ENCODE measurements at places on chromosomes 16 and 17.

DNA sequence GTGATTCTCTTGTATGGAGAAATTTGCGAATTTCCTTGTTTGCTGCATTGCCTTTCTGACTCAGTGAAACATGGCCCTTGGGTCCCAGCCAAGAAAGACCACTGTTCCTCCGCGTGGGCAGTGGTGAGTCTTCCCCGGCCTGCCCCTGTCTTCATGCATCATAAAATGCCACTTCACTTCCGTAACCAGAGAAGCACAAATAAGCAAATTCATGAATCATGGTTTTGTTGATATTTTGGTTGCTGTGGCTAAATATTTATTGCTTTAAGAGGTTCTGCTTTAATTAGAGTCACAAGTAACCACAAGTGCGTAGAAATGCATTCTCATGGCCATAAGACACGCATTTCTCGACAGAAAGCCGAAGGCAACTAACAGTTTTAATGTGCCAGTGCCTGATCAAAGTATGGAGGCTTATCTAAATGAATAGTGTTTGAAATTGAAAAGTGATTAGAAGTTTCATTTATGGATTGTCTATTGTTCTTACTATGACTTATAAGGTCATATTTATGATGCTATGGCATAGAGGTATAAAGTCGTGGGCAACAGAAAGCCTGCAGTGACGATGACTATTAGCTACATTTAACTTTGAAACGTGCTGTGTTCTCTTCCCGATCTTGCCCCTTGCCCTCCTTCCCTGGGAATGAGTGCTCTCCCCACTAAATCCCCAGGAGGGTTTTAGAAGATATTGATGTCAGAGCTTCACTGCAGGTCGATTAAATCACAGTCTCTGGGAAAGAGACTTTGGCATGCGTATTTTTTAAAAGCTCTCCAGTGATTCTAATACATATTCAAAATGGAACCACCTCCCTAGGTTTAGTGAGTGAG lies 76.0 kb downstream of the WIPI1 start:
- DNase-seq, result no peak

DNA sequence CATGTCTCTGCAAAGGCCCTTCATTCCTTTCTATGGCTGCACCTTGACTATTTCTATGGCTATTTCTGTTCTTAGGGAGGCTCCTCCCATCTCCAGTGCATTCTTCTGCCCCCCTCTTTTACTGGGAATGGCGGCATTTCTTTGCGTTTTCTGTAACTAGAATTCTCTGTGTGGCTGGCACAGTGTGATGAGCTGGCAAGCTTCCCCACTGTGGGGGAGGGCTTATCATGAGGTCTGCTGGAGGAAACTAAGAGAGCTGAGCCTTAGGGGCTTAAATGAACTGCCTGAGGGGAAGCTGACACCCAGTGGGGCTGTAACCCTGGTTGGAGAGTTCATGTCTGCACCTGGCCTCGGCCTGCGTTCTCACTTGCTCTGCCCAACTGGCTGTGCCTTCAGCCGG lies 1.5 kb upstream of the CARD14 start:
- DNase-seq, result no peak

DNA sequence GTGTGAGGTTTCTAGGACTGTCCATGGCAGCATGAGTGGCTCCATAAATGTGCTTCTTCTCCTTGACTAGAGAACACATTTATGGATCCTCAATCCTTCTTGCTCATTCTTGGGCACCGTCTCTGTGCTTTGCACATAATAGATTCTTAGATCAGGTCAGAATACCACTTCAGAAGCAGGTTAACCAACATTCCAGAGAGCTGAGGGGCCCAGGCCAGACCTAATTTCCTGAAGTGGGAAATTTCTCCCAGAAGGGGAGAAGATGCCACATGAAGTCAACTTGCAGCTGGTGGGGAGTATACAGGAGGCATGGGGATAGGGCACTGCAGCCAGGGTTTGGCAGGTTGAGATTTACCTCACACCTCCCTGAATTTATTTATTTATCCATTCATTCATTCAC lies 24.4 kb upstream of the VAT1L start:
- DNase-seq, result no peak

- no peak for DNase-seq
Measured at GRCh38 chr17:59161477-59161876, 5.9 kb downstream of the PRR11 start.

DNA sequence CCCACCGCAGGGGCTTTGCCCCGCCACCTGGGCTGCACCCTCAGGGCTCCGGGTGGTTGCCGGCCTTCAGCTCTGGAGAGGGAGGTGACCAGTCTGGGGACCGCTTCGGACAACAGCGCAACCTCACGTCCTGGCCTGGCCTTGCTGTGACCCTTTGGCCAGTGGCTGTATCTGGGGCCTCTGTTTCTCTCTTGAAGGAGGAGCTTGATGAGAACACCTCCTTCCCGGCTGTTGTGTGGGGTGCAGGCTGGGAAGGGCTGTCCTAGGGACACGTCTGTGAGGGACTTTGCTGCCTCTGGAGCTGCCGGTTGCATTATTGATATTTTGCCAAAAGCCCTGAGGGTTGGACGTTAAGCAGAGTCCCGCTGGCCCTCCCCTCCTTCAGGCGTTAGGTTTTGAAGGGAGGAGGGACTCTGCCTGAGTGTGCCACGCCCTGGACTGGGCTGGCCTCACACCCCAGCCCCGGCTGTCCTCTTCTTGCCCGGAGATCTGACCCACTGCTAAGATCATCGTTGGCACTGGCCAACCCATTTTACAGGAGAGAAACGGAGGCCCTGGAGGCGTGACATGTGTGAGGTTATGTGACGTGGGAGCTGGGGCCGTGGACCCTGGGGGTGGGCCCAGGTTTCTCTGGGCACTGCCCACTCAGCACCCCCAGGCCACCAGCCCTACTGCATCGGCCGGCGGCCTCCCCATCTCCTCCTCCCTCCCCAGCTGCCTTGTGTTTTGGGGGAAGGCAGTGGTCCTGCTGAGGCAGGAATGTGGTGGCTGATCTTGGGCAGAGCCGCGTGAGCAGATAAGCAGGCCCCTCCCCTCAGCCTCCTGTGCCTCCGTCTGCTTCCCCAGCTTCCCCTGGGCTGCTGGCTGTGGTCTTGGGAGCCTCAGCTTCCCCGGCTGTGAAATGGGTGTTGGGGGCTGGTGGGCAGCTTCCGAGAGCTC lies 8.5 kb downstream of the ZFPM1 start:
- no peak for DNase-seq

DNA sequence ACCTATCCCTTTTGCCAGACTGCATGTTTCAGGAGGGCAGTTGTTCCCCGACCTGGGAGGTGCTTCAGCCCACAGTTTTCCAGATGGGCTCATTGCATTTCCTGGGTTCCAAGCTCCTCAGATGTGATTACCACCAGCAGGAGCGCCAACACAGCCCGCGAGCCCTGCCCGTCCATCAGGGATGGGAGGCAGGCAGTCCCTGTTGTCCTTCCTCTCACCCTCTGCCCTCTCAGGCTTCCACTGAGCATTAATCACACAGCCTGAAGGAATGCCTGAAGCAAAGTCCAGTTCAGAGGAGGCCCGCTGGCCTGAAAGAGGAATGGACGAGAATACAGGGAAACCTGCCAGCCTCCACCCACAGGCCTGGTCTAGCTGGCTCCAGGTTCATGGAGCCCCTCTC lies 256.3 kb upstream of the SDK2 start:
- DNase-seq, result no peak

- DNase-seq, result no peak
Measured at GRCh38 chr16:57775661-57776469, 26.4 kb downstream of the KIFC3 start.

GRCh38 chr17:57655553-57655952 lies 89.5 kb downstream of the CCDC182 start:
- DNase-seq, result no peak

DNA sequence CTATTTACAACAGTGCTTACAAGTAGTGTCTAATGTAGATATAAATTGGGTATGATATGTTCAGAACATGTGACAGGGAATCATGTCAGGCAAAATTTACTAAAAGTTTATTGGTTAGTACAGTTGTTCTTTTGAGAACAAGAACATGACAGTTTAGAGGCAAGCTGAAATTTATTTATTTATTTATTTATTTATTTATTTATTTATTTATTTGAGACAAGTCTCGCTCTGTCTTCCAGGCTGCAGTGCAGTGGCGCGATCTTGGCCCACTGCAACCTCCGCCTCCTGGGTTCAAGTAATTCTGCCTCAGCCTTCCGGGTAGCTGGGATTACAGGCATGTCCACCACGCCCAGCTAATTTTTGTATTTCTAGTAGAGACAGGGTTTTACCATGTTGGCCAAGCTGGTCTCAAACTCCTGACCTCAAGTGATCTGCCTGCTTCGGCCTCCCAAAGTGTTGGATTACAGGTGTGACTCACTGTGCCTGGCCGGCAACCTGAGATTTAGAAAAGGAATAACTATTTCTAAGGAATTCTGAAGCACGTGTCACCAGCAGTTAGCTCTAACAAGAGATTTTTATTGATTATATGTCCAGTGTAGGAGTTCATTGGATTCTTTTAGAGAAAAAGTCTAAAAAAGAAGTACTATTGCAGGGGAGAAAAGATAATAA lies 24.9 kb downstream of the MRTFB start:
- DNase-seq, result no peak

GRCh38 chr17:44053125-44053872 lies 13.2 kb downstream of the LSM12 start:
- no peak for DNase-seq

GRCh38 chr16:88686439-88687253 lies at the start of gene SNAI3:
Gene SNAI3, minus strand, starts transcription at chr16:88686507. Its CDS starts 101 bp downstream, at chr16:88686406.
- no peak for DNase-seq

DNA sequence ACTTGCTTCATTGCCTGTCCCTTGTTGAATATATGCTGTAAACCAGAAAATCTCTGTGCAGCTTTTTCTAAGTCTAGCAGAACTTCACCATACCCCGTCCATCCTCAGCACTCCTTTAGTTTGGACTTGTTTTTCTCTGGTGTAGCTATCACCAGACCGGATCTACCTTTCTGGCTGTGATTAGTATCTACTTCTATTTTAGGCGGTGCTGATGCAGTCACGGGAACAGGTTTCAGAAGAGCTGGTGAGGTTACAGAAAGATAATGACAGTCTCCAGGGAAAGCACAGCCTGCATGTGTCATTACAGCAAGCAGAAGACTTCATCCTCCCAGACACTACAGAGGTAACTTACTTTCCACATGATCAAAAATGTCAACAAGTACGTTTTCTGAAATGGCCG lies 46.4 kb downstream of the NUP88 start:
- DNase-seq, result no peak

DNA sequence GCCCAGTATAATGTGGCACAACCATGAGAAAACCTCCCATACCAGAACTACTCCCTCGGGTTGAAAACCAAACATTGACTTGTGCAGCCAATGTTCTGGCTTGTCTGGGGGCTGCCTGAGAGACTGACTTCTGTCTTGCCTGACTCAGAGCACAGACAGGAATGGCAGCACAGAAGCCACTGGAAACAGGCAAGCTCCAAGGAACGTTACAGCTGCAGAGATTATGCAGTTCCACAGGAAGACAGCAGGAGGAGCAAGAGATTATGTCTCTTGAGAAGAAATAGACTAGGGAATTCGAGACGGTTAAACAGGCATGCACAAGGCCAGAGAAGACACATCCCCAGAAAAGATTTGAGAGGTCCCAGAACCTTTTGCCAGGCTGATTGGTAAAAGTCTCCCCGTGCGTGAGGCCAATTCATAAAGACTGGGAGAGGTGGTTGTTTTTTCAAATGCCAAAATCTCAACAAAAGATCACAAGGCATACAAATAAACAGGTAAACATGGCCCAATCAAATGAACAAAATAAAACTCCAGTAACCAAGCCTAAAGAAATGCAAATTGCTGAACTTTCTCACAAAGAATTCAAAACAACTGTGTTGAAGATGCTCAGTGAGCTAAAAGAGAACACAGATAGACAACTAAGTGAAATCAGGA lies 90.6 kb upstream of the CDH5 start:
- DNase-seq, result no peak

GRCh38 chr17:80529104-80529903 lies 15.3 kb upstream of the RPTOR start:
- DNase-seq, result no peak

DNA sequence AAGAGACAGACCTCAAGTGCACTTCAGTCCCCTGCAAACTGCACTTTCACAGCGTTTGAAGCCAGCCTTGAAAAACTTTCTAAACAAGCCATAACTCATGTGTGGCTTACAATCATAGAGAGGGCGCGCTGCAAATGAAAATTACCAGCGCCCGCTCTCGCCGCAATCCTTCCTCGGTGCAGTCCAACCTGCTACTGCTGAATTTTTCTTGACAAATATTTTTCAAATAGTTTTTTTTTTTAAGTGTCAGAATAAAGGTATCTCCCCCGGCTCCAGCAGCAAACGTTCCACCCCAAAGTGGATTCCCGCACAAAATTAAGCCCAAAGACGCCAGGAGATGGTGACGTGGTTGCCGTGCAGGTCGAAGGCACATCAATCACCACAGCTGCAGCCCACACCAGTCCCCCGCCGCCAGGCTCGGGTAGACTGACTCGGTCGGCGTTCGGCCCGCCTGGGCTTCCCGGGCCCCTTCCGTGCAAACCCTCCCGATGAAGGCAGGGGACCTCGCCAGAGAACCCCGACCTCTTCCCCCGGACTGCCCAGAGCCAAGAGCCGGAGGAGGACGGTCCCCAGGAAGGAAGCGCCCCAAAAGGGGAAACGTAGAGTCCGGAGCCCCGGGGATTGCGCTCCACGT lies 630 bp downstream of the GRB2 start:
- no peak for DNase-seq

DNA sequence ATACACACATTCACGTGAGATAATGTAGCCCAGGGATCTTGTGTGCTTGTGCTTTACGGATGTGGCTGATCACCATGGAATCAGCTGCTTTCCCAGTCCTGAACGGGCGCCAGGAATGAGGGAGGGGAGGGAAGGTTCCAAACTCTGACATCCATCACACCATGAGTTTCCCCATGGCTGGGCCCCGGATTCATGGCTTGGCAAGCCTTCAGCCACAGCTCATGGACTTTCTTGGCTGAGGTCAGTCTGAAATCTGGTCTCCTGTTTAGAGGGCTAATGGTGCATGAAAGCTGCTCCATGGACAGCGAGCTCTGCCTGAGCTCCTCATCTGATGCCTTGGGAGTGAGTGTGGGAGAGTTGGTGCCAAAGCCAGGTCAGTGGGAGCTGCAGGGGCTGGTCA lies 767.6 kb upstream of the EEF2KMT start:
- no peak for DNase-seq

GRCh38 chr17:21132428-21132827 lies 5.7 kb downstream of the DHRS7B start:
- no peak for DNase-seq

DNA sequence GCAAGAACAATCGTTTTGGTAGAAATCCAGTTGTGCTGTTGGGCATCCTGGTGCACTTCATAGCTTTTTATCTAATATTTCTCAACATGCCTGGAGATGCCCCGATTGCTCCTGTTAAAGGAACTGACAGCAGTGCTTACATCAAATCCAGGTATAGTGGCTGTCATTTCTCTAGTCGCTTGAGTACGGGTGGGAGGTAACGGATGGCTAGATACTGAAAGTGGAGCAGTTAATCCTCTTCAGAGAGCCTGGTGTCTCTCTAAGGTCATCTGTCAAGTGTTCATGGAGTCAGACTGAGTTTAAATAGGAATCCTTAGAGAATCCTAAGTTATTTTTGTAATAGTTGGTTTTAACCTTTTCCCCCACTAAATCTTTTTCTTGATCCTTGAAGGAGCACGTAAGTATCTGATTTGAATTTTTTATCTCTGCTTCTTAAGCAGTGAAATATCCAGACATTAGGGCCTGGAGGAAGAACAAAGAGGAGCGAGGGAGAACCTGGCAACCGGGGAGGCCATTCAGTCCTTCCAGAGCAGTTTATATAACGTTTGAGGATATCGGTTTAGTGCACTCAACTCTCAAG lies 37.2 kb downstream of the MFSD11 start:
- DNase-seq, result no peak

- no peak for DNase-seq
Measured at GRCh38 chr16:243348-243747, 8.7 kb downstream of the FAM234A start.

GRCh38 chr16:11050536-11050935 lies 106.2 kb downstream of the CLEC16A start:
- no peak for DNase-seq
